Activated naive CD4-positive, alpha-beta T cell (primary cell): ENCODE measurements at places on chromosomes 2 and 18.

DNA sequence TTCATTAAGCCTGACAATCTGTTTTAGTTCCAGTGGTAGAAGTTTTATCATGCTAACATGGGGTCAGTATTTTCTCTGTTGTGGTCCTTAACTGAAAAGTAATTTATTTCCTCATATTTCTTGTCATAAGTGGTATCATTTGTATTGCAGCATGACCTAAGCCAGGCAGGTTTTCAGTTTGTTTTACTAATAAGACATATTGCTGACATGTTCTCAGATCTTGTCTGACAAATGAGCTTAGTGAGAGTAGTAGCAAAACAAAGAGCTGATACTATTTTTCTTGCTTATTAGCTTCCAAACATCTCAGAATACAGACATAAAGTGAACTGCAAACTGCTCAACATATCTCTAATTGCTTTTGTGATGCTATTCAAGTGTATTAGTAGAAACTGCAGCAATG lies 293.6 kb downstream of the DSEL start:
- no peak for DNase-seq

DNA sequence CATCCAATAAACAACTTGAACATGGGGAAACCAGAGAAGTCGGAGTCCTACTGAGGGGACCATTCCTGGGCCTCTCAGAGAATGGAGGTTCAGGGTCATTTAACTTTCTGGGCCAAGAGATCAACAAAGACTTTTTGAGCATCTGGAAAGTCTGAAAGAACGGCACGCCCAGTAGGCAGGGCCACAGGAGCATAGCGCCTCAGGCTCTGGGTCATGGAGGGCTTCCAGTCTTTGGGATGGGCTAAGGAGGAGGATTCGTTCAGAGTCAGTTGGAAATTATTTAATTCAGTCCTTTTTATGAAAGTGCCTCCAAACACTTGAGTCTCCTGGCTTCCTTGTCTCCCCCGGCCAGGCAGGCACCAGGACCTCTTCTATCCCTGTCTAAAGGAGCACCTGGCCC lies 101.1 kb upstream of the GLI2 start:
- no peak for DNase-seq

DNA sequence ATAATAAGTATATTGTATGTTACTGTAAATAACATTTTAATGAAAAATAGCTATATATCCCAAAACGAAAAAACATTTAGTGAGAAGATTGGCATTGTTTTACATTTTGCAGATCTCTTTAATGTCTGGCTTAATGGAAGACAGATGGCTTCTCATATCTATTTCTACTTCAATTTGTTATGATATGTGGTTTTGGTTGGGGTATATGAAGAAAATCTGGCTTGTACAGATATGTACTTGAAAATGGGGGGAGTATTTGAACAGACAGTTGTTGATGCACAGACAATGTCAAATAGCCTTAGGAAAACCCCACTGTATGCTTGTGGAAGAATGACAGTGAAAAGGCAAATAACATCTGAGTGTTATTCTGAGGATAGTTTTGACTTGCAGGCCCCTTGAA lies 23.6 kb upstream of the GMCL1 start:
- DNase-seq, result no peak

DNA sequence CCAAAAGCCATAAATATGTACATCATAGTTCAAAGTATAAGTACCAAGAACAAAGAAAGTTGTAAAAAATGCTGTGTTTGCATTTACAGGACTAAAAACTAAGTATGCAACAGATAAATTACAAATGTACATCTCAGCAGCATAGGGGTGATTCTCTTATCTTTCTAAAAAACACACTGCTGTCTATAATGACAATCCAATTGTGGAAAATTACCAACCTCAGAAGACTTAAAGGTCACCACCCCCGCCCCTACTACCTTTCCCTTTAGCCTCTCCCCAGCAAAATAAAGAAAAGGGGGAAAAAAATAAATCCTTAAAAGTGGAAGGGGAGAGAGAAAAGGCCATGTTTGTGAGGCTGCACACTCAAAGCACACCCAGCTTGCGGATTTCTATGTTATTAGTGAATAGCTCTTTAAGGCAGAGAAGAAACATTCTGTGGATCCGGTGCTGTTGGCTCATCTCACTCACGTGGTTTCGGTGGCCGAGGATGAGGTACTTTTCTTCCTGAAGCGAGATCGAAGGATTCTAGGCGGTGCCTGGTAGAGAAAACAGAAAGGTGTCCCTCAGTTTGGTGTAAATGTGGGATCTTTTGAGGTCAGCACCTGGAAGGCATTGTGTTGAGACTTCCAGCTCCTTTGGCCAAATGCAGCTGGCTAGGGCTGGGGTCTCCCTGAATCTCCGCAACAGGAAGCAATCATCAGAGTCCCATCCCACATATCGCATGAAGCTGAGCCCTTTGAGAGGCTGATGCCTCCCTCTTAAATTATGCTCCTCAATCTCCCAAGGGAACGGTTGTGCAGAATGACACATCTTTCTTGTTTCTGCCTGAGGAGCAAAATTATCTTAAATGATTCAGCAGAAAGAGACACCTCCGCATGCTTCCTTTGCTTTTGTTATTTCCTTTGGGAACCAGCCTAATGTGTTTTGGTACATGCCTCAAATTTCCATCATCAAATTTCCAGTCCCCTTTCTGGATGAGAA lies 17.6 kb downstream of the MRPL35 start:
- no peak for DNase-seq

GRCh38 chr18:21650311-21650710 lies 38.2 kb downstream of the SNRPD1 start:
- DNase-seq, result no peak

DNA sequence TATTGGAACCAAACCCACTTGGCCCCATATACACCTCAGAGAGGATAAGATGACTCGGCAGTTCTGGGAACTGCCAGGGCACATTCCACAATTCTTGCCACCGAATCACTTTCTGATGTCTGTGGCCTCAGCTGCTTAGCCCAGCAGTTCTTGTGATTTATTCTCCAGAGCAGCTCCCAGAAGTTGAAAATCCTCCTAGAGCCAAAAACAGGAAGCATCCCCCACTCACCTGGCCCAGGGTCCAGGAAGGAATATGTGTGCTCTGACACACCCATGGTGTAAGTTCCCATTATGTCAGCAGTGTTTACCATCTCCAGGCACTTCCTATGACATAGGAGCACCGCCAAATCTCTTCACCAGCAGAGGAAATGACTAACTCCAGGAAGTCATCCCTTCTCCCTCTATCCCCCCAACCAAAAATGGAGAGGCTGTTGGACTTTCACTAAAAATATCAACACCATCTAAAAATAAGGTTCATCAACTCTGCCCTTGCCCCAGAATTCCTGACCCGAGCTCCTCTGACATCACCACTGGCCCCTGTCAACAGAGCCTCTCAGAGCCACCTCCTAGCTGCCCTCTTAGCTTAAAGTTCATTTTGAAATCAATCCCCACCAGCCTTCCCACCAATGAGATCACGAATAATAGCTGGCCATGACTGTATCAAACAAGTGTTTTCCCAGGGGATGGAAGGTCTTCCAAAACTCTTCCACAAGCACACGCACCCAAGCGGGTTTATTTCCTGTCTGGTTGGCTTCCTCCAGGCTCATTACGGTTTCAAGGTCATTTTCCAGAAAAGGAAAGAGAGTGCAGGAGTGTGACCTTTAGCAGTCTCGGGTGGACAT lies 223.1 kb upstream of the PARD3B start:
- DNase-seq, result no peak

DNA sequence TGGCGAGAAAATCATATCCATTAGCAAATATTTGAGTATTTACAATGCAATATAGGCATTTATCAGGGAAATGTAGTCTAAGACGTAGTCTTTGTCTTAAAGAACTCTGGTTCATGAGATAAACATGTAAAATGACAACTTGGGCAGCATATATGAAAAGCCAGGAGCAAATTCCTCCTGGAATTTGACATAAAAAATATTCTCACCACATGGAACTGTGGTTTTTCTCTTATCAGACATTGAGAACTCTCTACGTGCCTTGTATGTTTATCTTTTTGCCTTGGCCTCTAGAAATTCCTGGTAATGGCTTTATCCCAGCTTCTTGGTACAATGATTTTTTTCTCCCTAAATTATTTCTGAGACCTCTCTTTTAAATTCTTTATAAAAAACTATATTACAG lies 2.8 kb downstream of the MAPK4 start:
- DNase-seq, result no peak
